ENCODE measurements at places on chromosomes 5 and 9.

- DNase-seq, result no peak
Observed at GRCh38 chr5:61228691-61229280, 66.5 kb upstream of the SMIM15 start.

- DNase-seq, result no peak
Observed at GRCh38 chr9:83425240-83425639, 113.0 kb downstream of the FRMD3 start.

DNA sequence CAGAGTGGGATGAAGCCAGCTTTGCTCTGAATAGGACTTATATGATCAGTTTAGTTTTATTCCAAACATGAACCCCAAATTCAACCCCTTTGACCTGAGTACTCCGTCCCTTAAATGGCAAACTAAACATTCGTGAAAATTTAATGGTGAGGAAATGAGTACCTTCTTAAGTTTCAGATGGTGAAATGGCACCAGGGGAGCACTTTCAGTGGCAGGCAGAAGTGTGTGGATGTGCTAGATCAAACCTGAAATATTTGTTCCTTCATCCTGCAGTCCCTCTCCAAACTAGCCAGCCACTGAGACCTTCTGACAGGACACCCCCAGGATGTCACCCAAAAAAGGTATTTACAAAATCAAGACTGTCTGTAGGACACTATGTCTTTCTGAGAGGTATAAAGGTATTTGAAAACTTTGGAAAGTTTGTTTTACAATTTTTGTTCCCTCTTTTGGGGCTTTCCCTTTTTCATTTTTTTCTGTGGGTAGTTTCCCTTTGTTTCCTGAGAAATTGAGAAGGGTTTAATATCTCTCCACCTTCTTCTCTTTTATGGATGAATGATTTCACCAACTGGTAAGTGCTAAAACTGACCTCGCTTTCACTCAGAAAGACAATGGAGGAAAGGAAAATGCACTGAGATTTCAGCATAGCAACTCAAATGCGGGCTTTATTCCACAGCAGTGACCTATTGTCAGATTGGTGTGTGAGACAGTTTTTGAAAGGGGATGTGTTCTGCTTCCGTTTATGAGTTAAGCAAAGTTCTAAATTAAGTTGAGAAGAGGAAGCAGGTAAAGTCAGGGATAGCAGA, 127.1 kb downstream of the TMC1 start:
- no peak for DNase-seq

- DNase-seq, result no peak
Observed at GRCh38 chr9:81560851-81561732, 128.3 kb downstream of the TLE1 start.

DNA sequence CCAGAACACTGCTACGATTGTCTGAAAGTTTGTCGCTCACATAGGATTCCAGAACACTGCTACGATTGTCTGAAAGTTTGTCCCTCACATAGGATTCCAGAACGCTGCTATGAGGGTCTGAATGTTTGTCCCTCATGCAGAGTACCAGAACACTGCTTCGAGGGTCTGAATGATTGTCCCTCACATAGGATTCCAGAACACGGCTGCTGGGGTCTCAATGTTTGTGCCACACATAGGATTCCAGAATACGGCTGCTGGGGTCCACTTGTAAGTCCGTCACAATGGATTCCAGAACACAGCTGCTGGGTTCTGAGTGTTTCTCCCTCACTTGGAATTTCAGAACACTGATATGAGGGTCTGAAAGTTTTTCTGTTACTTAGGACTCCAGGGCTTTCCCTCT, 203.3 kb downstream of the FOXD4L6 start:
- DNase-seq, result no peak

GRCh38 chr9:15390201-15390600, 32.5 kb upstream of the SNAPC3 start:
- DNase-seq, result no peak

- no peak for DNase-seq
Observed at GRCh38 chr9:136143215-136144001, 24.7 kb upstream of the TMEM250 start.

GRCh38 chr9:113154471-113154870, 3.7 kb downstream of the SLC31A2 start:
- DNase-seq, result no peak

DNA sequence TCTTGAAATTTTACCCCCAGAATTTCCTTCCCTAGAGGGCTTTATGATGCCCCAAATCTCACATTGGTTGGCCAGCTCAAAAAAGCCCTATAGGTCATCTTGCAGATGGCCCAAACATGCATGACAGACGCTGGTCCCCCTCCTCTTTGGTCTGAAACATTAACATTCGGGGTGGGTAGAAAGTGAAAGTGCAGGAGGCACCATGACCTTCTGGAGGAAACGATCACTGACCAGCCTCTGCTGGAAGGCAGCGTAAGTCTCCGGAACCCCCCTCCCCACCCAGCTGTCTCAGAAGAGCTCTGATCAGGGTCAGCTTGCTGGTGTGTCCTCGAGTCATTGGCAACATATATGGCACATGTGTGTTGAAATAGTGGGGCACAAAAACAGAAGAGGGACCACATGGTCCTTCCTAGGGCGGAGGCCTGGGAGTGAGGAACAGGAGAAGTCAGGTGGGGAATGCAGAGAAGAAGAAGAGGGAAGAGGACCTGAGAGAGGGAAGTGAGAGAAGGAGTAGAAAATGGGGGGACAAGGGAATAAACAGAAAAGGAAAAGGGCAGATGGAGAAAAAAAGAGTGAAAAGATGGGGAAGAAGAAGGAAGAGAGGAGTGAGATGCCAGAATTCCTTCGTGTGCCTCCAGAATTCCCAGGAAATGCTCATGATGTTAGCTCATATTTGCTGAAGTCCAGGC, 46.2 kb downstream of the IL31RA start:
- no peak for DNase-seq

DNA sequence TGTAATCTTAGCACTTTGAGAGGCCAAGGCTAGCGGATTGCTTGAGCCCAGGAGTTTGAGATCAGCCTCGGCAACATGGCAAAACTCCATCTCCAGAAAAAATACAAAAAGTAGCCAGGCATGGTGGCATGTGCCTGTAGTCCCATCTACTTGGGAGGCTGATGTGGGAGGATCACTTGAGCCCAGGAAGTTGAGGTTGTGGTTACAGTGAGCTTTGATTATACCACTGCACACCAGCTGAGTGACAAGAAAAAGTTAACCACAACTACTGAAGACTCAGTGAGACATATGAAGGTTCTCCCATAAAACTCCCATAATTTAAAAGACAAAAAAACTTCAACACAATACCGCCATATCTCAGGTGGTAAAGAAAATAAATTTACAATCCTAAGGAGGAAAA, 98.0 kb downstream of the NR6A1 start:
- no peak for DNase-seq

DNA sequence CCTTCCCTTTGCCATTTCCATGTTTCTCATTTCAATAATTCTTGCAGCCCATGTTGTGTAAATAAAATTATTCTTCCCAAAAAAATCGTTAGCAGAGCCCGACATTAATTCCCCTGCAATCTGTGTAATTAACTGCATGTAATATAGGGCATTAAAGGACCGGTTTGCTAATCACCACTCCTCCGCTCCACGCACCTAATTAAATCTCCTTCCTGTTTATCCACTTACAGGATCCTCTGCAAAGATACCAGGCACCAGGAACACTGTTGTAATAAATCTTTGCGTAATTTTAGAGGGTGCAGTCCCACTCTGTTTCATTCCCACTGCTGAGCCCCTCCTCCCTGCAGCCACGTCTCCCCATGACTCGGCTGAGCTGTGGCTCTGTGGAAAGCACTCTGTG, 105.0 kb upstream of the PPP1R26 start:
- DNase-seq, result no peak

DNA sequence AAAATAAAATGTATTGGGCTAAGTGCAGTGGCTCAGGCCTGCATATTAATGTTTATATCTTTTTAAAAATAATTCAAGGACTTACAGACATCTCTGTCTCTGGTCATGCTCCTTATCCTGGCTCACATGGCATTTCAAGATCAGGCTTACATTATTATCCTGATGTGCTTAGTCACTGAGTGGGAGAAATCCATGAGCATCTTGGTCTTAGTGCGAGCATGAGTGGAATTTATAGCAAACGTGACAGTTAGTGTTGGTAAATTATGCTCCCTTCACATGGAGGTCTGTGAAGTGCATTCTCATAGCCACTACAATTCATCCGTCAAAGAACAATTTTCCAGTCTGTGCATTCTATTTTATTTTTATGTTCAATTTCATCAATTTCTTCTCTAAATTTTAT, 237.8 kb upstream of the EDIL3 start:
- no peak for DNase-seq

DNA sequence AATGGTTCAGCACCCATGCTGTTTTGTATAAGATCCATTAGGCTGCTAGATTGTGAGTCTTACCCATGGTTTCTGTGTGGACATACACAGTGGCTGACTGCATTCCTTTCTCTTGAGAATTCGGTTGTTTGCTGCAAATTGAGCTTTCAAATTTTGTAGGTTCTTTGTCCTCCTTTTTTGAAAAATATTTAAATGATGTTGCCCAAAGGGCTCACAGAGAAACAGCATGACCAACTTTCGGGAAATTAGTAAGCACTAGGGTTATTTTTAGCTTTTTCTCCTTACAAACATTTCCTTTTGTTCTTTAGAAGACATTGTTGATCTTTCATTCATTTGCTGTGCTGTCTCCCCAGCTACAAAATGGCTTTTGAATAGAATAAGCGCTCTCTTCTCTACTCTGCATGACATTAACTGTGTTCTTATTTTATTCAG, 79.4 kb downstream of the NLN start:
- DNase-seq, result no peak

GRCh38 chr5:60541980-60542379, 158.0 kb downstream of the DEPDC1B start:
- DNase-seq, result no peak

DNA sequence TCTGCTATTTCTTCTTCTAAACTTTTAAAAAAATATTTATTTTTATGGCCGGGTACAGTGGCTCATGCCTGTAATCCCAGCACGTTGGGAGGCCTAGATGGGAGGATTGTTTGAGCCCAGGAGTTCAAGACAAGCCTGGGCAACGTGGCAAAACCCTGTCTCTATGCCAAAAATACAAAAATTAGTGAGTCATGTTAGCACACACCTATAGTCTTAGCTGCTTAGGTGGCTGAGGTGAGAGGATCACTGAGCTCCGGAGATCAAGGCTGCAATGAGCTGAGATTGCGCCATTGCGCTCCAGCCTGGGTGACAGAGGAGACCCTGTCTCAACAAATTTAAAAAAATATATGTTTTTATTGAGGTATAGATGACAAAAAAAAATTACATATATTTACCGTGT, 5.6 kb downstream of the AP3S1 start:
- no peak for DNase-seq

GRCh38 chr9:108386859-108387384, 468.9 kb downstream of the ACTL7B start:
- no peak for DNase-seq

DNA sequence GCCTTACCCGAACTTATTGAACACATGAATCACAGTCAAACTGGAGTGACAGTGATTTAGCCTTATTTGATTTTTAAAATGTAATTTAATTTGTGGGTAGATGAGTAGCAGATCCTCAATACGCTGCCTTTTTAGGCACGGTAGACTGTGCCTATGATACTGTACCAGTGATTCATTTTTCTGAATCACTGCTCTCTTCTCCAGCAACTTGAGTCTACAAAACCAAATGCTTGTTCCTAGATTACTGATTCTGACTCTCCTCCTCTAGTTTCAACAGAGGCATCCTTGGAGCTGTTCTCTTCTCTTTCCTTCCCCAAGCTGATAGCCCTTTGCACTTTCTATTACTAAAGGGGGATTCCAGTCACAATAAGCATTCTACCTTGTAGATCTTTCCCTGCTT, 94.3 kb upstream of the IL7R start:
- DNase-seq, result no peak

DNA sequence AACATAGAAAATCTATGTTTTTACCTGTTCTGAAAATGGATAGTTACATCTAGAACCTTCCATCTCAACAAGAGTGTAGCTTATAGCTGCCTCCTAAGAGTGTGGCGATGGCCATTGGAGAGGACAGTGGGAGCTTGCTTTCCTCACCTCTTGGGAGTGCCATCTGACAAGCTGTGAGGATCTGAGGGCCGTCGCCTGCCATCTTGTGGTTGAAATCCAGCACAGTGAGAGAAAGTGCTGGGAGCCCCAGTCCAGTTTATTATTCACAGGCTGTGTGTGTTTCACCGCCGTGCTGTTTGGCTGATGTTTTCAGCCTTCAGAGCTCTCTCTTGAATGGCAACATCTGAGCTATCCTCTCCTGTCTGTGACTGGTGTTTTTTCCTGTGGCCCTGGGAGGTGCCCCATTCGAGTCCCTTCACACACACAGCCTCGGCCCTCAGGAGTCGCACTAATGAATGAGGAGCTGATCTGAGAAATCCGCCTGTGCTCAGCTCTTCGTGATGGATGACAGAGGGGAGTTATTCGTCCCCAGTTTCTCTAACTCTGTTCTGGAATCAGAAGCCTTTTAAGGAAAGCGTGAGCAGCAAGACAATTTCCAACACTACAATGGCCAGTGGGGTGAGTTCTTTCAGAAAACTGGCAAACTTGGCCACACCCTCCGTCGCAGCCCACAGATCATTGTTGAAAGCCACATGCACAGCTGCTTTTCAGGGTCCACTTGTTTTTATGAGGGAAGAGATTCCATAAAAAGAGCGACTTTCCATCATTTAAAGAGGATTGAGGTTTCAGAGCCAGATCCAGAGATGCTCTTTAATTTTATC, 170.3 kb downstream of the PDZD2 start:
- no peak for DNase-seq

DNA sequence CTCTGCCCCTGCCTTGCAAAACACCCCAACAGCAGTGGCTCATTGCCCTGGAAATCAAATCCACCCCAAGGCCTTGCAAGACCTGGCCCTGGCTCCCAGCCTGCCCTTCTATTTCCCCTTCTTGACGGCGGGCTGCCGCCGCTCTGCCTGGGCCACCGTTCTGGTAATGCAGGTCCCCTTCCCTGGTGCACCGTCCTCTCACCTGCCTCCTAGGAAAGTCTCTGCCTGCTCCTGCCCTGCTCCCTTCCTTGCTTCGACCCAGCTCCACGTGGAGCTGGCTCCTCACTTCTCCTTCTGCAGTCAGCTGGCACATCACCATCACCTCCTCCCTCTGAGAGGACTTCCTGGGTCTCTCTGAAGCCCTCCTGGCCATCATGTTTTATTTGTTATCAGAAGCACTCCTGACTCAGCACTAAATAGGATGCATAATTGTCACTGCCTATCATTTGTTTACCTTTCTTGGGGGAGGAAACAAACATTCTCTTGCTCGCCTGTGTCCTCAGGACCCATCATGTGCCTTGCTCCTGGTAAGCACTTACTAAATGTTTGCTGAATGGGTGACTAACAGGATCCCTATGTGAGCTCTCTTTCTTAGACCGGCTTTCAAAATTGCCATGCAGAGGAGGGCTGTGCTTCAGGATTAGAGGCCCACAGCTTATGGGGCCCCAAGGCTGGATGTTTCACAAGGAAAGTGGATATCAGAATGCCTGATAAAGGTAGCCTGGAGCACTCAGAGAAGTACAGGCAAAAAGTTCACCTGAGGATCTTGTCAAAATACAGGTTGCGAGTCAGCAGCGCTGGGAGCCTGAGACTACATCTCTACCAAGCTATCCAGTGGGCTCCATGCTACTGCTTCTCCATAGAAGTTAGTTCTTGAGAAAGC, 19.6 kb upstream of the C5orf47 start:
- no peak for DNase-seq
